Stimulated activated naive B cell treated with anti-CD40 and anti-IgM and Interleukin-4, amounts not matched to agents 10 μg/mL and 1 μg/mL and 100 μg/mL, for 72 hours (primary cell): ENCODE measurements at places on chromosomes 6 and 20.
A peak's percentile ranks its signal among the peaks of the same experiment; 100 is the strongest.

GRCh38 chr20:48690888-48691287 lies 136.9 kb downstream of the PREX1 start:
- DNase-seq = no peak
- peak overlapping the region; percentile 25 for H3K27ac ChIP-seq
- H3K4me3 ChIP-seq = no peak overlapping the region
- peaks cover 16% of the 10 kb centered on the region for H3K36me3 ChIP-seq

- H3K4me3 ChIP-seq = no peak overlapping the region
- H3K27me3 ChIP-seq = no peaks in the 10 kb centered on the region
- H3K36me3 ChIP-seq = no peaks in the 10 kb centered on the region
These were observed 10.2 kb upstream of the CST5 start for GRCh38 chr20:23889775-23890187.

DNA sequence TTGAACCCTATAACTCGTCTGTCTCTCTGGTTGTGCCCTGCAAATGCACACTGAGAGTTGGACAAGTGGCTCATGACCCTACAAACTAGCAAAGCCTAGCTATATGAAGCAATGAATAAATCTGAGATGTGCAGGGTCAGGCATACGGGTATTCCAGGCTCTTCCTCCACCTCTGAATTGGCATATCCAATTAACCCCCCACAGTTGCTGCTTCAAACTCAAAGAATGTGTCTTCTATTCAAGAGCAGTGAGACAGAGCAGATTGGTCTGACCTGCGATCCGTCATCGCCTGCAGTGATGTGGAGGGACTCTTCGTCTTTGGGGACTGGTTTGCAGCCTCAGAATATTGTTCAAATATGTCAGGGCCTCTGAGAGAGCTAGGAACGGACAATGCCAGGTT lies 59.8 kb downstream of the LAMP5 start:
- no peak overlapping the region for H3K27ac ChIP-seq
- H3K4me1 ChIP-seq = no peaks in the 10 kb centered on the region
- no peak overlapping the region for H3K4me3 ChIP-seq
- H3K36me3 ChIP-seq = no peaks in the 10 kb centered on the region
- no peak for DNase-seq
- peaks cover 18% of the 10 kb centered on the region for H3K27me3 ChIP-seq

GRCh38 chr6:158503846-158504245 lies 56.0 kb upstream of the TMEM181 start:
- H3K36me3 ChIP-seq = peaks cover 47% of the 10 kb centered on the region
- no peak overlapping the region for H3K4me3 ChIP-seq
- no peaks in the 10 kb centered on the region for H3K4me1 ChIP-seq
- no peak overlapping the region for H3K27ac ChIP-seq
- no peak for DNase-seq
